ENCODE measurements at places on chromosomes 13 and 19.

DNA sequence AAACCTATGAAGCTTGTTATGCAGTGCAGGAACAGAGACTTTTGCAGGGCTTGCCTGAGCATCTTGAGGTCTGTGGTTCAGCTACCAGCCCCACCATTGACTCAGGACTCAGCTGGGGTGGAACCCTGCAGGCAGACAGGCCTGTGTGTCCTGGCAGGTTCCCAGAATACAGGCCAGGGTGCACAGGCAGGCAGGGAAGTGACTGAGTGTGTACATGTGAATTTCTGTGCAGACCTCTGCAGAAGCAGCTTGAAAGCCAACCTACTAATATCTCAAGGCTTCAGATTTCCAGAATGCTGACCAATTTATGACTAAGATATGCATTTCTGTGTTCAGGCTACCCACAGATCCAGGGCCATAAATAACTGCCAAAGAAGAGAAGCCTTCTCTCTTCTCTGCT lies 254.4 kb downstream of the DLEU7 start:
- DNase-seq: no peak

GRCh38 chr13:80050252-80050651 lies 290.7 kb downstream of the SPRY2 start:
- no peak for DNase-seq

GRCh38 chr13:53042877-53043276 lies 14.3 kb downstream of the OLFM4 start:
- DNase-seq: no peak

DNA sequence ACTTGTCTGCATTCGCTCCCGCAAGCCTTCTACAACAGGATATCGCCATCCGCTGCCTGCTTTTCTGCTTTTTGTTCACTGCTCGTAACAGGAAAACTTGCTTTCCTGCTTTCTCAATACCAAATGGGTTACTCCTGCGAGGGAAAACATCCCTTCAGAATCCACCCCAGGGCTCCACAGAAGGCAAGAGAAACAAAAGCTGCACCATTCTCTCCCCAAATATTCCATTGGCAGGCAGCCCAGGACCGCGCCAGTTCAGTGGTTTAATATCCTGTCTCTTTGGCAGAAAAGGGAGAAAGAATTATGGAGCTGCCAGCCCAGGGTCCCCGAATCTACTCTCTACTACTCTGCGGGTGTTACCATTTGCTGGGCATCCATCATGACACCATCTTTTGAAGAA lies 84.7 kb upstream of the DOCK9 start:
- no peak for DNase-seq

DNA sequence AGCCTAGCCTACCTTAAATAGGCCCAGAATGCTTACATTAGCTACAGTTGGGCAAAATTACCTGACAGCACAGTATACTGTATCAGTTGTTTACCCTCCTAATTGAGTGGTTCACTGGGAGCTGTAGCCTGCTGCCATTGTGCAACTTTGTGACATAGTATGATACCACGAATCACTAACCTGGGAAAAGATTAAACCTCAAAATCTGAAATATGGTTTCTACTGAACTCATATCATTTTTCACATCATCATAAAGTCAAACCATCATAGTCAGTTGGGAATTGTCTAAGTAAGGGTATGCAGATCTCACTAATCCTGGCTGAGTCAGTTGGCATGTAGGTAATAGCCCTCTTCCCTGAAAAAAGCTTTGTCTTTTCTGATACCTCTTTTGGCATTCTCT lies 9.2 kb downstream of the PAN3 start:
- DNase-seq: peak; percentile 16

- no peak for DNase-seq
Measured at GRCh38 chr13:101755228-101755887, 302.9 kb downstream of the ITGBL1 start.

DNA sequence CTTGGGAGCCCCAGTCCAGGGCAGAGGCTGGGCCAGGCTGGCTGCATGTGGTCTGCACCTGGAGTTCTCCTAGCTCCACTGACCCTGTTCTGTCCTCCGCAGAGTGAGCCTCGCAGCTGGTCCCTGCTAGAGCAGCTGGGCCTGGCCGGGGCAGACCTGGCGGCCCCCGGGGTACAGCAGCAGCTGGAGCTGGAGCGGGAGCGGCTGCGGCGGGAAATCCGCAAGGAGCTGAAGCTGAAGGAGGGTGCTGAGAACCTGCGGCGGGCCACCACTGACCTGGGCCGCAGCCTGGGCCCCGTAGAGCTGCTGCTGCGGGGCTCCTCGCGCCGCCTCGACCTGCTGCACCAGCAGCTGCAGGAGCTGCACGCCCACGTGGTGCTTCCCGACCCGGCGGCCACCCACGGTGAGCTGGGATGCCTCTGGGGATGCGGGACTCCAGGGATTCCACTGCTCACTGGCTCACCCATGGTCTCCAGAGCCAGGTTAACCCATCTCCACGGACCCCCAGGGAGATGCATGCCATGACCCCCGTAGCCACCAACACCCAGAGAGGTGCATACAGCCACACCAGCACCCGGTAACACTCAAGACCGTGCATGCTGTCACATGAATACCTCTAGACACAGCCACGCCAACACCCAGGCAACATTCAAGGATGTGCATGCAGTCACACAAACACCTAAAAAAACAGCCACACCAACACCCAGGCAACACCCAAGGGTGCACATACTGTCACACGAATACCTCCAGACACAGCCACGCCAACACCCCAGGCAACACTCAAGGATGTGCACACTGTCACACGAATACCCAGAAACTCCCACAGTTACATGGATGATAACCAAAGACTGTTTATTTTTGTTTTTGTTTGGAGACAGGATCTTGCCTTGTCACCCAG lies 8.2 kb downstream of the PKN1 start:
- DNase-seq: no peak

GRCh38 chr13:59829690-59830089 lies 334.0 kb downstream of the DIAPH3 start:
- DNase-seq: no peak

- no peak for DNase-seq
Measured at GRCh38 chr13:71459708-71460107, 407.3 kb downstream of the DACH1 start.

- no peak for DNase-seq
Measured at GRCh38 chr19:53971673-53972072, 8.9 kb downstream of the CACNG8 start.

DNA sequence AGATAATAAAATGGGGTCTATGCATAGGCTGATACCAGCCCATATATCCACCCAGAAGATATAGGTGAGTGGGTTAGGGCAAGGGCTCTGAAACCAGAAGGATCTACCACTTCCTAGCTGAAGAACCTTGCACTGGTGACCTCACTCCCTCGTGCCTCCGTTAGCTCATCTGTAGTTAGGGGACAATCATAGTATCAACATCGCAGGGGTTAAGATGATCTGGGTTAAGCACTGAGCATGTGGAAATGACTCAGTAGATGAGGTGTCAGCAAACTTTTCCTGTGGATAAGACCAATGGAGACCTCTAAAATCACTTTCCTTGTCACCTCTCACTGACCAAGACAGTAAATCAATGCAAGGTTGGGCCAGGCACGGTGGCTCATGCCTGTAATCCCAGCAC lies 30.5 kb downstream of the TNFSF14 start:
- DNase-seq: no peak

Data from stimulated activated CD4-positive, alpha-beta T cell treated with anti-CD3 and anti-CD28 coated beads, Interleukin-4, amount 100 ng/mL, for 24 hours (primary cell).